ENCODE measurements at places on chromosomes 5 and 9.

GRCh38 chr5:165457859-165458481 lies 1952.6 kb downstream of the MAT2B start:
- DNase-seq: peak; percentile 24

DNA sequence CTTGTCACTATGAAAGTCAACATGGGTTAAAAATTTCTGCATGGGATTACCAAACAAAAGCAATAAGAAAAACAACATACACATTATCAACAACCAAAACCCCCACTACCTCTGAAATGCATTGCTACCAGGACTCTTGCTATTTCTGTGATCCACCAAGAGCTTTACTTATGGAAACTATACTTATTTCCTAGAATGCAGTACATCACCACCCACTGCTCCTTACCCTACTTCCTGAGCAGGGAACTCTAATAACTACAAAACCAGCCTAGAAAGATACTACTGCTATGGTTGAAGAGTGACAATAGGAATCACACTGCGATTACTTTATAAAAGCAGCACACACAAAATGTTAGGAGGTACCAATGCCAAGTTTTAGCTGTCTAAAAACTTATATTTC lies 22.2 kb downstream of the LURAP1L start:
- DNase-seq: no peak

- DNase-seq: no peak
Observed at GRCh38 chr5:24606971-24607370, 37.8 kb downstream of the CDH10 start.

GRCh38 chr5:95973793-95974325 lies 12.2 kb upstream of the ELL2 start:
- DNase-seq: no peak

GRCh38 chr5:81837667-81838306 lies 86.9 kb upstream of the SSBP2 start:
- no peak for DNase-seq

Measured in Jurkat, Clone E6-1 (cell line).